Activated T-cell treated with anti-CD3 and anti-CD28 coated beads for 4 hours (primary cell): ENCODE measurements at places on chromosomes 4 and X.

- DNase-seq: no peak
Observed at GRCh38 chr4:100359441-100359840, 158.4 kb downstream of the EMCN start.

- DNase-seq: no peak
Observed at GRCh38 chr4:85522277-85522676, 47.3 kb downstream of the ARHGAP24 start.

DNA sequence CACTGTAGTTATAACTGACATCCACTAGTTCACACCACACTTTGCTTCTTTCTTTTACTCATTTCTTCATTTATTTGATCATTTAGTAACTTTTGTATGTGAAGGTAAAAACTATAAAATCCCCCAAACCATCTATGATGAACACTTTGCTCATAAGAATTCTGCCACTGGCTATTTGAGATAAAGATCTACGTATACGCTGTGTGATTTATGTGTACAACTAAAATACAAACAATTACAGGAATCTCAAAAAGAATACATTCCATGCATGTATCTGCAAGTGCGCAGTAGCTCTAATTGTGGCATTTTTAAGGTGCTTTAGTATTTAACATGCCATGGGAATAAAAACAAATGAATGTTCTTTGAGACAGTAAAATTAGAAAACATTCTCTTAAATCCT, 156.9 kb upstream of the NAP1L5 start:
- DNase-seq: no peak

DNA sequence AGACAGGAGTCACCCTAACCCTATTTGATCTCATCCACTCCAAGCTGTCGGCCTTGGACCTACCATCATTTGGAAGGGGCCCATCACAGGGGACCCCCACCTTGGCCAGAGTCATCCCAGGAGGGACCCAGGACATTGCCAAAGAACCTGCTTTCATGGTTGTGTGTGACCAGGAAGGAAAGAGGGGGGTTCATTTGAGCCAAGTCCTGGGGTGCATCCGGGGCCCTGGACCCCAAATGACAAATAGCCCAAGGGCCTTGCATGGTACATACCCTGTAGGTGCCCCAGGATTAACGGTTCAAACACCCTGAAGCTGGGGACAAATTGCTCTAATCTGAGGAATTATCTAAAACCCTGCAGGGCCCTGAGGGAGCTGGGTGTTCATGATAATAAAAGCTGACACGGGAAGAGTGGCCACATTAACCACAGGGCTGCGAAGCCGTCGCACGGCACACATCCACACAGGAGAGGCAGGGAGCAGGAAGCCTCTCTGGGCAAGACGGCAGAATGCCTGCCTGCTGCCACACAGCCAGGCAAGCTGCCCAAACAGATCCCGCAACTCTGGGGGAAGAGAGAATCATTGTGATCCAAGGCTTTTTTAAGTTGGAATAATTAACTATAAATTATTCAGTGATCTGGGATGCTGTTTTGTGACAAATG, 28.2 kb upstream of the PPP2R2C start:
- DNase-seq: no peak

DNA sequence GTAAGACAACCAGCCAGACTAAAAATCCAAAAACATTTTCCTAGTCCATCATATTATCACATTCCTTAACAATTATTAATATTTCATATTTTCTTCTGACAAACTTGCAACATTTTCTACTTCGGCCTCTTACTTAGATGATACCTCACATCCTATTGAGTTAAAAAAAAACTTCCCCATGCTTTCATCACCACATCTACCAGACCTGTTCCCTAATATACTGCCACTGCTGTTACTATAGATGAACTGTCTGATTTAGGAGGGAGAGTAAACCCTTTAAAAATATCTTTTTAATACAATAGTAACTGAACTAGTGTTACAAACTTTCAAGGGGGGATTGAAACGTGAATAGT, 1.5 kb downstream of the FAM200B start:
- DNase-seq: no peak

DNA sequence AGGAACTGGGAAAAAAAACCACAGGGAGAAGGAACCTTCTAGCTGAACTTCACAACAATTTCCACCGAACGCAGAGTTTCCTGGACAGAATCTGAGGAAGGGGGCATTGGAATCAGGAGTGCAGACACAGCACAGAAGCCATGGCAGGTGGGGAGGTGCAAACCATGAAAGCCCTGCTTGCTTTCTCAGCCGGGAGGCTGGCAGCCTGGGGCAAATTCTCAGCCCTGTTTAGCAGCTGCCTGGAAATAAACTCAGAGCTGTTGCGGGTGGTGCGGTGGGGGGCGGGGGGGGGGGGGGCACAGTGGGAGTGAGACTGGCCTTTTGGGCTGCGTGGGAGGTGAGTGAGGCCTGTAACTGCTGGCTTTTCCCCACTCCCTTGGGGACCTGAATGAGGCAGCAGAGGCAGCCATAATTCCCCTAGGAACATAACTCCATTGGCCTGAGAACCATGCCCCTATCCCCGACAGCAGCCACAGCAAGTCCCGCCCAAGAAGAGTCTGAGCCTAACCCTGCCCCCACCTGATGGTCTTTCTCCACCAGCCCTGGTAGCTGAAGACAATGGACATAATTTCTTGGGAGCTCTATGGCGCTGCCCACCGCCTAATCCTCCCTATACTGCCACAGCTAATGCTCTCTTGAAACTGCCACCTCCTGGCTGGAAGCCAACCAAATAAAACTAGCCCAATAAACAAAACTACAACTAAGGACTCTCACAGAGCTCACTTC, 176.3 kb downstream of the FAM13A start:
- DNase-seq: no peak

DNA sequence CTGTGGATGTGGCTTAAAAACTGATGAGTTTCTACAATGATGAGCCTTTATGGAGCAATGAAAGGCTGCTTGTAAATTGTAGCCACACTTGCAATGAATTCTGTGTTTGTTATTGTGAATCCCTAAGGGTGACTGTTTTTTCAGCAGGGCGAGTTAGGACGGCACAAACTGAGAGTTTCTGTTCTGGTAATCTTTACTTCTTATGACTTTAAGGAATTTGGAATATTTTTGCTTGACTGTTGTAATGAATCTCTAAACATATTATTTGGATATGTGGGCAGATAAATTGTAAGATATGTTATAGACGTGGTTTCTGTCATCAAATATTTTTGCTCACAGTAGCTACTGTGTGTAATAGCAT, 22.2 kb downstream of the RBPJ start:
- DNase-seq: no peak

- DNase-seq: no peak
Observed at GRCh38 chr4:7206385-7206784, 14.0 kb downstream of the SORCS2 start.

DNA sequence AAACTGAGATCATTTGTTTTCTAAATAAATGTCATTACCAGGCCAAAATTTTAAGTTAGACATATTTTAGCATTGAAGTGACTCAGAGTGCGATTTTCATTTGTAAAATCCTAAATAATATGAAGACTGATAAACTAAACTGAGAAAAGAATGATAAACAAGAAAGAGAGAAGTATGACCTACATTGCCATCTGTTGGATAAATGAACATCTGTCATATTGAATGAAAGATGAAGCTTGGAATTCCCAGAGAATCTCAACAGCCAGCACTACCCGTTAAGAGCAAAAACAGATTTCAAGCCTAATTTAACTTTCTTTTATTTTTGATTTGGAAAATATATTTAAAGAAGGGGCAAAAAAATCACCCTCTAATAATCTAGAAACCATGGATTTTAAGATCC, 591.0 kb upstream of the ATOH1 start:
- no peak for DNase-seq

GRCh38 chr4:155966731-155967395, 13.2 kb upstream of the CTSO start:
- no peak for DNase-seq

DNA sequence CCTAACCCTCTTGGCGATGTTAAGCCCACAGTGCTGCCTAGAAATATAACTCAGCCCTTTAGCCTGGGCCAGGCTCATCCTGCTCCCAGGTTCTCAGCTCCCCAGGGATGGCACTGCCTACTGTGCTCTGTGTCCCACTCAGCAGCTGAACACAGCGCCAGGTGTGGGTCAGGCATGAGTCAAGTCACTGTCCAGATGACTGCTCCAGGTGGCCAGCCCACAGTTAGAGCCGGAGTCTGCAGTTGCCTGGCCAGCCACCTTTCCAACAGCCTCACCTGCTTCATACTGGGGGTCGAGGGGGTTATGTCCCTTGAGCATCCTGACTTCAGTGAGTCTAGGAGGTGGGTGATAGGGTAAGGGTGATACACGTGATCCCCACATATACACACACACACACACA, 48.4 kb downstream of the TBC1D14 start:
- no peak for DNase-seq

- no peak for DNase-seq
Observed at GRCh38 chrX:110847334-110847733, 51.7 kb upstream of the CHRDL1 start.

DNA sequence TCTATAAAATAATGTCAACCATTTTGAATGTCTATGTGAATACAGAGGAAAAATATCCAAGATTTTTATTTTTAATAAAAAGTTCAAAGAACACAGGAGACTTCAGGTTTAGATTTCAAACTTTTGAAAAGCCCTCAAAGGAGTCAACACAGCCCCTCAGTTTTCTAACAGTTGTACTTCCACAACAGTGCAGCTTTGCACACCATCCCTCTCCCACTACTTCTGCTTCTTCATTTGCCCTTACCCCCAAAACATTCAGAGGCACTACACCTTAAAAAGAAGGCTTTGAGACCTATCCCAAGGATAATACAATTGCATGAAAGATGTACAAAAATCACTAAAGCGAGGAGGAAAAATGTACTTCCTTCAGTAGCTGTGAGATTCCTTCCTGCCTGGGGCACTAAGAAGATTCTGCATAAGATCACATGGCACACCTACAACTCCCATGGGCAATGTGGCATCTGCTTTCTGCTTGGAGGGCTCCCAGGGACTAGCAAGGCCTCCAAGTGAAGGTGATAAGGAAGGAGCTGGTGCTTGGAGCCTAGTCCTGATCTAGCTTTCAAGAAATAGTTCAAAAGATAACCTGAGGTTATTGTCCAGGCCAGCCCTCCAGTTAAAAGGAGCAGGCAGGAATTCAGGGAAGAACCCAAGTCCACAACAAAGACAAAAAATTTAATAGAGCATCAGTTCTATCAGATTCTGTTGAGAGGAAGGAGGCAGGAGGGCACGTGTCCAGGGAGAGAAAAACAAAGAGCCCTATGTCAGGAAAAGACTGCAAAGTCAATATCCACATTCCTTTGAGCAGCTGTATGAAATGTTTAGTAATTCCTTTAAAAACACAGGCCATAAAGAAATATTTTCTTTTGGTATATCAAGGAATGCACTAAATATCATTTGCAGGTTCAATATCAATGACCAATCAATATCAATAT, 19.1 kb downstream of the ARAP2 start:
- DNase-seq: no peak

- DNase-seq: no peak
Observed at GRCh38 chr4:89598602-89599001, 238.4 kb downstream of the SNCA start.

DNA sequence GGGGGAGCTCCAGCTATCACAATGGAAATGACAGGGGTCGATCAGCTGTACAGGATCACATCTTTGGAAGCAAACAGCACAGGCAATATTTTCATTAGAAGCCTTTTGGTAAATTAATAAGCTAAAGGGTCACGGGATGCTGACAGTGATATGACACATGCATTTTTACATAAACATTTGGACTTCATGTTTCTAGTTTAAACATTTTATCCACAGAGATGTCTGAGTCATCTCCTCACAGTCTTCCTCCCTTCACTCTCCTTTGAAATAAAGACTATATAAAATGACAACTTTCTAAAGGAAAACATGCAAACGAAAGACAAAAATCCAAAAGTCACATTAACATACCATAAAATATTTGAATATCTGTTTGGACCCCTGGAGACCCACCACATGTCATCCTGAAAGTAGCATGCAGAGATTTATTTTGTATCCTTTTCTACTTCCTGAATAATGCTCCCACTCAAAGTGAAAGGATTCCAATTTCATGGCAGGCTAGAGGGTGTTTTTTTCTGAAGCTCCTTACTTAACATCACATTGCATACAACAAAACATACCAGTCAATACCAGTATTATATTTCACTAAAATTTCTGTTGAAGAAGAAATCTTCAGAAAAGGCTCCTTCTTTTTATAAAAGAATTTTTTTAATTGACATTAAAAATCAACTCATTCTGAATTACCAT, 200.1 kb upstream of the PPARGC1A start:
- no peak for DNase-seq

GRCh38 chr4:156556336-156556735, 415.3 kb downstream of the PDGFC start:
- DNase-seq: no peak

GRCh38 chr4:112859456-112860184, 189.8 kb upstream of the ANK2 start:
- DNase-seq: no peak

GRCh38 chrX:150291014-150291413, 72.1 kb upstream of the MAMLD1 start:
- DNase-seq: no peak

DNA sequence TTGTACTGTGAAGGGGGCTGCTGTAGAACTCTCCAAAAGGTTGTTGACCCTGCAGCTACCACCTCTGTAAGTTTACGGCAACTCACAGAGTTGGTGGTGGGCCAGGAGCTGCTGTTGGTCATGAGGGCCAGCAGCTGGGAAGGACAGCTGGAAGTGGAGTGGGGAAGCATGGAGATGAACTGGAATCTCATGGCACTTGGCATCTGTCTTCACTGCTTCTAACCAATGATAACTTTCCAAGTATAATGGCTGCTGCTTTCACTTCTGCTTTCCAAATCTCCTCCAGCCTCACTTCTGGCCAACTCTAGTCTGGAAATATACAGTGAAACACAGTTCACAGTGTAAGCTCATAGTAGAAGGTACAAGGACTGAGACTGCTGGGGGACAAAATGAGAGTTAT, 126.5 kb upstream of the INTU start:
- no peak for DNase-seq

DNA sequence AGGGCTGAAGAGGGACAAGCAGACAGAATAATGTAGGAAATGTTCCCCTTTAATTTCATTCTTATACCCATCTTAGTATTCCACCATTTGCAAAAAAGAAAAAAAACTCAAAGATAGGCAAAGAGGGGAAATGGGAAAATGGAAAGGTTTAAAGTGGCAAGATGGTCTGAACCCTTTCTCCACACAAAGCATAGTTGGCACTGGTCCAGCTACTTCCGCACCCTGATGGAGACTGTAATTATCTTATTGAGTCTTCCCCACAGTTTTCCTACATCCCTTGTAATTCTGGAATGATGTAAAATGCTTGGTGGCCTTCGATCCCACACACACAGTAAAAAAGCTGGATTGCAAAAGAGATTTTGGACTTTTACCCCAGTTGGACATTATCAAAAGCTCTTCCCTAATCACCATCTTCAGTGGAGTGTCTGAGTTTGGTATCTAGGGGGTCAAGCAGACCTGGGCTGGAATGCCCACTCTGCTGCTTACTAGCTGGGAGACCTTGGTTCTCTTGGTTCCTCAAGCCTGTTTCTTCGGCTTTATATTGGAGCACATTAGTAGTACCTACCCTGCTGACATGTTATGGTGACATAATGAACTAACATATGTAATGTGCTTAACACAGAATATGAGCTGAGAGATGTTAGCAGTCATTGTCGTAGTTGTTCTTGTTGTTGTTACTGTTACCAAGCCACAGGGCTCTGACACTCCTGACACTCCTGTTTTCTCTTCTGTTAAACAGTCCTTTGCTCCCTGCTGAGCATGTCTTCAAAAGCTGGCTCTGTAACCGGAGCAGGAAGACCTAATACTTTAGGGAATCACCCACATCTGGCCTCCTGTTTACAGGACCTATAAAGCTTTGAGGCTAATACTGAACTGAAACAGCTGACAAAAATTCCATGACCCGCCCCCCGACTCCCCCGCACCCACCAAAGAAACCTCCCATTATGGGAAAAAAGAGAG, 4.7 kb downstream of the SRPX2 start:
- no peak for DNase-seq
